Caki2 (cell line): ENCODE measurements at places on chromosomes 6 and 20.

GRCh38 chr20:61970357-61970756 is 95.3 kb downstream of the TAF4 start:
- DNase-seq: no peak

- no peak for DNase-seq
Observed at GRCh38 chr20:63766695-63767426, 27.3 kb downstream of the SLC2A4RG start.

DNA sequence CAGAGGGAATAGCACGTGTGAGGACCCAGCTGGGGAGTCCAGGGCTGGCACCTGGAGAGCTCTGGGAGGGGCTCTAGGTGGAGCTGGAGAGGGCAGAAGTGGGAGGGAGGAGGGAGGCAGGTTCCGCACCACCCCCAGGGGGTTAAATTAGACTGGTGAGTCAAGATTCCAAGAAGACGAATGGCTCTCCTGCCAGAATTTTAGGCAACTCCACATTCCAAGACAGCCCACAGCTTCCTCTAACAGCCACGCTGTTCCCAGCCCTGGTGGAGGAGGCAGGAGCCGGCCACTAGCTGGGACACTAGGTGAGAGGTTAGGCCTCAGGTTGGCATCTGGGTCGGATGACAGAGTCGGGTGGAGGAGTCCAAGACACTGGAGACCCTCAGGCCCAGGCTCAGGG is 60.2 kb downstream of the TFAP2C start:
- no peak for DNase-seq

DNA sequence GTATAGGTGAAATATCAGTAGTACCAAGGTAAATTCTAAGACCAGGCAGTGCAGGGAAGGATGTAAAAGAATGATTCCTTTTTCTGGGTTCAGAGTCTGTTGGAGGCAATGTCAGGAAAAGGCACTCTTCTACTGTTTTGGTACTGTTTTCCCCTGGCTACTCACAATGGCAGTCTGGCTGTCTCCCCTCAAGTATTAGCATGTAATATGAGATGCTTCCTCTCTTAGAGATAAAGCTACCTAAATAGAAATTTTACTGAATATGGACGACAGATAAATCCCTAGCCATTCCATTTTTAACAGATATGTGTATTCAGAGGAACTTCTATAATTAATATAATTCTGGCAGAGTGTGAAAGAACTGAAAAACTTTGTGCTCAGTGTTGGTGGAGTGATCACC is 3.5 kb downstream of the RNF8 start:
- DNase-seq: no peak

DNA sequence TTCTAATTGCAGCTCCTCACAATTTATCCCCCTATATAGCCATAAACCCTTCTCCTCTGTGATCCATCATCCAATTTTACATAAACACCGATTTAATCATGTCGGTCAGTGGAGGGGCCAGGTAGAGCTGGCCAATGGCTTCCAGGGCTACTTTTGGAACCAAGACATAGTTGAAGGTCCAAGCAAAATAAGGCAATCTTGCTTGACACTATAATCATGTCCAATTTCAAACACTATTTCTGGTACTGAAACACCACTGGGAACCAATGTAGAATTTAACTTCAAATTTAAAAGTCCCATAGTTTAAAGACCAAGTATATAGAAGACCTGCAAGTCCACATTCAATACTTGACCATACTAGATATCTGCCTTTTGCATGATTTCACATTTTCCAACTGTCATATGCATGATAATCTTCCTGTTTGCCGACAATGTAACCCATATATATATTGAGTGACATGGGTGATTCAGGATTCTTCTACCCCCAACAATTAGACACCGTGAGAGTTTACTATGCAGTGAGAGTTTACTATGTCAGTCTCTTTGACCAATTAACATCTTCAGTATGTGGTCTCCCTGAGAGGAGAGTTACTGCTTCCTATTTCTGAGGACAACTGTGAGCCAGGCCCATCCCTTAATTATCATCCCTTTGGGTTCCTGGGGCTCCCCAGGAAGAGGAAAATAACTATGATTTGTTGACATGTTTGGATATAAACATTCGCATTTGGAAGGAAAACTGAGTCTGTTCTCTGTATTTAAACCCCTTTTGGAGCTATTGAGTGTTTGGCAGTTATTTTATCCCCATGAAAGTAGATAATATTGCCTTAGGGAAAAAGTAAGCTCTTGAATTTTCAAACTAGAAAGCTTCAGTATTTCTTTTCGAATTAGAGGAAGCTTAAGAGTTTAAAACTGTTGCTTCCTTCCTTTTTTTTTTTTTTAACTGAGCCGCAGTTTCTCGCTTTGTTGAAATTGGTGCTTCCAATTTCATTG is 31.8 kb downstream of the SAMD3 start:
- DNase-seq: no peak
